ENCODE measurements at places on chromosomes 16 and 17. TPM values are rescaled to one million over a fixed set of nuclear protein-coding genes. Genes with fewer than 3 reads are reported as not detected.

Gene ABCC3
- 13.1 TPM for total RNA-seq

Gene AMZ2
- 58.9 TPM for total RNA-seq

Gene KRT12
- total RNA-seq = not detected

Gene PRR11
- total RNA-seq = 0.81 TPM

Gene MILR1
- total RNA-seq = 18.9 TPM

Gene CLDN9
- total RNA-seq = not detected

Gene ZNF597
- total RNA-seq = 2.5 TPM

Gene OSBPL7
- total RNA-seq = 9.8 TPM

Gene TNRC6C
- total RNA-seq = 48.1 TPM

Gene TPSG1
- 1.3 TPM for total RNA-seq

Gene NATD1
- total RNA-seq = 7.8 TPM

Gene FTO
- 98.0 TPM for total RNA-seq

Gene NOXO1
- not detected for total RNA-seq

Gene DPEP1
- 0.79 TPM for total RNA-seq

Gene TP53
- total RNA-seq = 30.6 TPM

Gene MT1F
- 9.1 TPM for total RNA-seq

Gene SLC52A1
- total RNA-seq = not detected

Gene MYO15A
- 0.71 TPM for total RNA-seq

Gene PDPK1
- 36.8 TPM for total RNA-seq

Gene TEX14
- total RNA-seq = 0.14 TPM

Gene C17orf78
- total RNA-seq = not detected

Gene TMEM98
- 27.5 TPM for total RNA-seq

Gene CRAMP1
- total RNA-seq = 12.1 TPM

Gene EMC6
- 24.7 TPM for total RNA-seq

Gene ABCA6
- total RNA-seq = 49.4 TPM

Gene CLN3
- total RNA-seq = 15.7 TPM

Gene DNAH9
- 0.46 TPM for total RNA-seq

Gene TBC1D3G
- total RNA-seq = not detected

- DNase-seq = no peak
These were observed 67.0 kb downstream of the SMPD3 start for GRCh38 chr16:68381363-68381724.

GRCh38 chr16:12162151-12162985, 185.8 kb downstream of the SNX29 start:
- DNase-seq = peak; percentile 47

GRCh38 chr17:50200457-50201275, 765 bp downstream of the COL1A1 start:
- peak; percentile 98 for DNase-seq

- DNase-seq = no peak
These were observed 14.2 kb downstream of the CX3CL1 start for GRCh38 chr16:57386381-57386951.

DNA sequence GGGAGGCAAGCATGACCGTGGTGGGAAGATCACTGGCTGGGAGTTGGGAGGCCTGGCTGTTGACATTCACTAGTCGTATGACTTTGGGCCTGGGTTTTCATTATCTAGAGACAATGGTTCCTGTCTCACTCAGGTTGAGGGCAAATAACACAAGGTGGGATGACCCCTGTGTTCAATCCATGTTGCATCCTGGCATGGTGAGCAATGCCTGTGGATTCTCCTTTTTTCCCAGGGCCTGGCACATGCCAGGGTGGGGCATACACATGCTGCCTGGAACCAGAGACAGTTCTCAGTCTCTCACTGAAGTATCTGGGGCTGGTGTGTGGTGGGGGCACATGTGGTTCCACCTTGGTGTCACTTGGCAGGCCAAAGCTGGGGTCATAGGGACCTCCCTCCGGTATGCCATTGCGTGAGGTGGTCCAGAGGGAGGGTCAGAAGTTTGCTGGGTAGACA, 5.4 kb downstream of the THRA start:
- peak; percentile 44 for DNase-seq

DNA sequence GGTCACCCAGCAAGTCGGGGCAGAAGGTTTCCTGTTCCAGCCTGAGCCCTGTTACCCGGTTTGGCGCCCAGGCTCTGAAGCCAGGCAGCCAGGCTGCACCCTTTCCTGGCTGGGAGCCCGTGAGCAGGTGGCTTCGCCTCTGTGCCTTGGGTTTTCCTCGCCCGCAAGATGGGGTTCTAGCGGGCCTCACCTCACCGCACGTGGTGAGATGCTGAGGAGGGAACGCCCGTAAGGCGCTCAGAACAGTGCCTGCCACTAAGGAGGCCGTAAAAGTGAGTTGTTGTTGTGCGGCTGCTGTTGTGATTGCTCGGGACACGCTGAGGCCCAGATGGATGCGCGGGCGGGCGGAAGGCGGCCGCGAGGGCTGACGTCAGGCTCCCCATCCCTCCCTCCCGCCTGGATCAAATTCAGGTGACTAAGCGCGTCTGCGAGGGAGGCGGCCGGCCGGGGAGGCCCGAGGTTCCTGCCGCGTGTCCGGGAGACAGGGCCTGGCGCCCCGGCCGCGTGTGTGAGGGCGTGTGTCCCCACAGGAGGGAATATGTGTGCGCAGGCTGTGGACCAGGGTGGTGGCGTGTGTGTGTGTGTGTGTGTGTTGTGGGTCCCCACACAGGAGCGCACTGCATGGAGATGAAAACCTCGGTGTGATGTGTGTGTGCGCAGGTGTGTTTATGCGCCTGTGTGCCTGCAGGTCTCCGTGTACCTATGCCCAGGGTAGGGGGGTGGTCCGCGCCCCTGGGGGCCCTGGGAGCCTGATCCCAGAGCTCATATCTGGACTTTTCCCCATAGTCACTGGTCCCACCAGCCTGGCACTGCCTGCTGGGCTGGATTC, 4.3 kb downstream of the CAMKK1 start:
- DNase-seq = peak; percentile 94

DNA sequence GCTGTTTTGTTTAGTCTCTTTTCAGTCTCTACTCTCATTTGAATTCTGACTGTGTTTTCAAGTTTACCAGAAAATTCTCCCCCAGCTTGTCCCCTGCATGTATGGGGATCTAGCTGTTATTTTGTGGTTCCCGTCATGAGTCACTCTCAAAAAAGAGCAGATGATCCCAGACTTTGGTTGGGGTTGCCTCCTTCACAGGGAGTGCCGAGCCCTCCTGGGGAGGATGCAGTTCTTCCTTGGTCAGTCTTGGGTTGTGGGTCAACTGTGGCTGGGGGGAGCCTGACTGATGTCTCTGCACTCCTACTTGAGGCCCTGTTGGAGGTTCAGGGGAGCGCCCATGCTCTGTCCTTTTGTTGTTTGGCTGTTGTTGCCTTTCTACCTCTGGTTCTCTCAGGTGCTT, 37.7 kb downstream of the EPN2 start:
- no peak for DNase-seq

DNA sequence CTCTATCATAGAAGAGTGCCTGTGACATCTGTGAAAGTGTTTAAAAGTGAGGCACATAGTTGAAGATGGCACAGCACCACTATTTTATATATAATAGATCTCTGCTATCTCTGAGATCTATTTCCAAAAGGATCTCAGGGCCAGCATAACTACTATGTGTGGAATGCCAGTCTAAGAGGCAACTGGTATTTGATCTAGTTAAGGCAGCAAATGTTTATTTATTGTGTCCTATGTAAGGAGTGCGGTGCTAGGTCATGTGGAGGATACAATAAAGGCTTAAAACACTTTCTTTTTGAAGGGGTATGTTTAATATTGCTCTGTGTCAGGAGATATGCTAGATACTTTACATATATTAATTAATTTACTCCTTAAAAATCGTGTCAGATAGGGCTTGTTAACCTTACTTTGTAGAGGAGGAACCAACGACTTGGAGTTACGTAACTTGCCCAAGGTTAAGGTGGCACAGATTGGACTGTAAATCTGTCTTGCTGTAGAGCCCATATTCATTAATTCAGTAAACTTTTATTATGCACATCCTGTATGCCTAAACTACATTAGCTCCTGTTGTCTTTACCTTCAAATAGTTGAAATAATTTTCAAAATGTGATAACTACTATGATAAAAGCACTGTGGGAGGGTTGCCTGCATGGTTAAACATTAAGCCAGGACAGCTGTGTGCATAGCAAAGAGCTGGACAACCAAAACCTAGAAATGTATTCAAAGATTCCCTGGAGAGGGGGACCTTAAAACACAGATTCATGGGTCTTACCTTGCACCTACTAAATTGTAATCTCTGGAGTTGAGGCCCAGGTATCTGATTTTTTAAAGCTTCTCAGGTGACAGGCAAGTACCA, 83.3 kb downstream of the NLK start:
- DNase-seq = no peak

GRCh38 chr16:67845291-67846062, 1.3 kb upstream of the NUTF2 start:
- no peak for DNase-seq

- peak; percentile 97 for DNase-seq
These were observed at the start of gene SLC16A13 for GRCh38 chr17:7035591-7036368. TSS of gene SLC16A13 (plus strand) at chr17:7036015. CDS start at chr17:7036383, 368 bp downstream.

- no peak for DNase-seq
These were observed 128.9 kb upstream of the ERCC4 start for GRCh38 chr16:13791095-13791494.

- DNase-seq = no peak
These were observed 14.7 kb downstream of the DRC3 start for GRCh38 chr17:17987187-17987896.

DNA sequence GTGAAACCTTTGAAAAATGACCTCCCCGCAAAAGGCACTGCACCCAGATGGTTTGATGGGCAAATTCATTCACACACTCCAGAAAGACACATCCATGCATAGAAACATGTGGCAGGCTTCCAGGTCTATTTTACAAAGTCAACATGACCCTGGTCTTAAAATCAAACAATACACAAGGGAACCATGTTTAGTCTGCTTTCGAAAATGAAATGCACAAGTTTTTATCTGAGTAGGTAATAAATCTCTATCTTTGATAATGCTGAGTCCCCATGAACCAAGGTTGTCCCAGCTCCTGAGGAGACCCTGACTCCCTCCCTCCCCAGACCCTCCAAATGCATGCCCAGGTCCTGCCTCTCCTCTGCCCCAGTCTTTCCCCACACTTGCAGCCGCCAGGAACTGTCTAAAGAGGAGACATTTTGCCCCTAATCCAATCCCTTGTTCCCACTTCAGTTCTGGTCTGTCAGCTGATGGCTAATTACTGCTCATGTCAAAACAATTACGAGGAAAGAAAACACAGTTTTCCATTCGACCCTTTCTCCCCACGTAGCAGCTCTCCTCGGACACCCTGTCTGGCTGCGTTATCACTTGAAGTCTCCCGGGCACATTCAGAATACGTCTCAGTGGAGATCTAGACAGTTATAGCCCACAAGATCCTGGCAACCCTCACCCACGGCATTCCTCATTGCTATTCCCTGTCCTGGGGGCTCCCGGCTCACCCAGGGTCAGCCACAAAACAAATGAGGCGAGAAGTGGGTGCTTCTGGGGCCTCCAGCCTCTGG, 68.8 kb upstream of the RCVRN start:
- DNase-seq = peak; percentile 69

GRCh38 chr17:55770196-55770870, 19.5 kb downstream of the PCTP start:
- DNase-seq = no peak

DNA sequence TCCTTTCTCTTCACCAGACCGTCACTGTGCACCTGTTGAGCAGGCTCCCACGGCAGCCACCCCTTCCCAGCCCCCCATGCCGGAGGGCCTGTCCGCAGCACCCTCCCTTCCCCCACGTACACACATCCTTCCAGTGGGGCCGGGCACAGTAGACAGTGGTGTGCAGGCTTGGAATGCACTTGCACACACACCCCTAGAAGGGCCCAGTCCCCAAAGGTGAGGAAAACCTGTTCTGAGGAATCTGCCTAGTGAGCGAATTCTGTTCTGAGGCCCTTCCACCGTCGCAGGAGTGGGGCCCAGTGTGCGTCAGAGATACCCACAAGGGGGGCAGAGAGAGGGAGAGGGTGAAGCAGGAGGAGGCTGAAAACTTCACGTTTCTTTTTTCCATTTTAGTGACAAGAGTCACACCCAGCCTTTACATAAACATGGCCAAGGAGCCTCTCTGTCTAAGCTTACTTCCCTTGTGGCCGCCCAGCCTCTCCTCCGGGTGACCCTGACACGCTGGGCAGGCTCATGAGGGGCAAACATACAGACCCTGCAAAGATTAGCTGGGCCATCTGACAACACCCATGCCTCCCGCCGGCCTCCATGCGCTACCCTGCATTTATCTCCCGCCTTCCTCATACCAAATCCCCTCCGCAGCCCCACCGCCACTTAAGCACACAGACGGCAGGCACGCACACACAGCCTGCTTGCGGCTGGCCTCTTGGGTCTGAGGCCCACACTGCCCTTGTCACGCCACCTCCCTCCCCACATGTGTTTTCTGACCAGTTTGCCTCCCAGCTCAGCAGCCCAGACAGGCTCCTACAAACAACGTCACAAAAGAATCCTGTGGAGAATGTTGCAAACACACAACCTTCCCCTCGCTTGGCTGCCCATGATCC, 1.8 kb downstream of the ZBTB4 start:
- DNase-seq = no peak

GRCh38 chr17:62663304-62663703, 35.8 kb downstream of the MRC2 start:
- DNase-seq = peak; percentile 5

- peak; percentile 63 for DNase-seq
These were observed 147.8 kb downstream of the IRF8 start for GRCh38 chr16:86046667-86047270.

DNA sequence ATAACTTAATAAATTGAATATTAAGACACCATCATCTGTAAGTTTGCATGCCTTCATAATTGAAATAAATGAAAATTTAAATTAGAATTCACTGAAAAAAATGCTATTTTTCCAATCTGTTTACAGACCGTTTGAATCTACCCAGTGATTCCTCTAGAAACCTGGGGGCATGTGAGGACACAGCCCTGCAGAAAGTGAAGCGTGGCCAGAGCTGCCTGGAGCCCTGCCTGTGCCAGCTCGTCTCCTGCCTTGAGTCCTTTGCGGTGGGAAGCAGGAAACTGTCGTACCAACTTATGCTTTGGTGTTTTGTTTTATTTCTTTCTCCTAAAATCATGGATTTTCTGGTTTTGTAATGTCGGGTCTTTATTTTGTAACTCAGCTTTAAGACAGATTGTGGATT, 67.8 kb upstream of the FA2H start:
- no peak for DNase-seq

- no peak for DNase-seq
These were observed 27.9 kb downstream of the OMG start for GRCh38 chr17:31269036-31269577.

DNA sequence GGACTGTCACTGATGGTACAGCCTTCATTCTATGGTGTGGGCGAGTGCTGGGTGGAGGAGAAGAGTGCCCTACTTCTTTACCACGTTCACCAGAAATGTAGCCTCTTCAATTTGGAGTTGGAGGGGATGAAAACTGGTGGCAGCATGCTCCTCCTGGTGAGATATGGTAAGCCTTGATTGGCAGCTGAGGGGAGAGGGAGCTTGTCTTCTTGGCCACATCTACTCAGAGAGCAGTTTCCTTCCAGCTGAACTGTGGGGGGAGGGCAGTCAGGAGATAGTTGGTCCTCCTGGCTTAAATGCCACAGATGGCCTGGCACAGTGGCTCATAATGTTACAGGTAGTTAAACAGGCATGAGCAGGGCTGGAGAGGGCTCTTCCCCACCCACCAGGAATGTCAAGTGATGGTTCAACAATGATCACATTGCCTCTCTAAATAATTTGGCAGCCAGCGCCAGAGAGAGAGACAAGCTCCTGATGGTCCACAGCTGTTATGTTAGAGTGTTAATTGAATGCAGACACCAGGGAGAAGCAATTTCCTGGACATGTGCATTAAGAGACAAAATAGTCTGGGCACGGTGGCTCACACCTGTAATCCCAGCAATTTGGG, 9.0 kb upstream of the MAPK3 start:
- DNase-seq = no peak

GRCh38 chr17:16482253-16482652, 9.7 kb downstream of the LRRC75A start:
- DNase-seq = no peak

Data from posterior vena cava (tissue), 2 donors.